DMS53 (cell line): ENCODE measurements at places on chromosomes 13 and 19.

DNA sequence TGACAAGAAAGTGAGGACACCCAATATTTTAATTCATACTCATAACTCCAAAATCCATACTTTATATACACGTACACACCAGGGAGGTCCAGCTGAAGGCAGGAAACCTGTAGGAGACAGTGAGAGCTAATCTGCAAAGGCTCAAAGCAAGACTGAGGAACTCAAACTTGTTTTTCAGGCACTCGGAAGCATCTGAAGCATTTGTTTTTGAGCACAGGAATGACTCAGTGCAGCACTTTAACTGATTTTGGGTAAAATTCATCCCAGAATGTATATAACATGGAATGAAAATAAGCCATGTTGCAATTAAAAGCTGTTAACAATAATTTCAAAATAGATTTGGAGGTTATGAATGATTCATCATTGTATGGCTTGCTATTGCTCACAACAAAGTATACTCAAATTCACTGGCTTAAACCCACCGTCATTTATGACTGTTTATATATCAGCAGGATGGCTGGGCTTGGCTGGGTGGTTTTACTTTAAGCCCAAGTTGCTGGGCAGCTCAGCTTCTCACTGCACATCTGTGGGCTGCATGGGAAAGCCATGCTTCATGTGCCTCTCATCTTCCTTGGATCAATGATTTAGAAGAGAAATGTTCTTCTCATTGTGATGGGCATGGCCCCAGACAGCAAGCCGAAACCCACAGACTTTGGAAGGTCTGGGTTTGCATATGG lies 177.0 kb downstream of the RFC3 start:
- DNase-seq: no peak

GRCh38 chr19:49595819-49596404 lies 4.9 kb downstream of the PRR12 start:
- no peak for DNase-seq

DNA sequence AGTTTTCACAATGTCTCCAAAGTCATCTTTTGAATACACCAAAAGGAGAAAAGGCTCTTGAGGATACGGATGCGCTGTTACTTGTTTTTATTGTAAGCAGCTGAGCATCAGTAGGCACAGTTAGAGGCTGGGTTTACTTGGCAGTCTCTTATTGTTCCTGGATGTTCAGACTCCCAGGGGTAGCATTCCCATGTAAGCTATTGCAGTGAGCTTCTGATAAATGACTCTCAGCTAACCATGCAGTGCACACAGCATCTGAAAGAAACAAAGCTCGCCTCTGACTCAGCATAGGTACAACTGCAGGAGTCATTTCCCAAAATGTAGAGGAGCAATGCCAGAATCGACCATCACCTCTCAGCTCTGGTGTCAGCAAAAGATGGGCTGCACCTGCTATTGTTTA lies 84.8 kb downstream of the DCT start:
- DNase-seq: no peak

- peak; percentile 91 for DNase-seq
Observed at GRCh38 chr19:14073261-14073924, 807 bp downstream of the MISP3 start.

- DNase-seq: peak; percentile 36
Observed at GRCh38 chr13:59691501-59692066, 472.1 kb downstream of the DIAPH3 start.

DNA sequence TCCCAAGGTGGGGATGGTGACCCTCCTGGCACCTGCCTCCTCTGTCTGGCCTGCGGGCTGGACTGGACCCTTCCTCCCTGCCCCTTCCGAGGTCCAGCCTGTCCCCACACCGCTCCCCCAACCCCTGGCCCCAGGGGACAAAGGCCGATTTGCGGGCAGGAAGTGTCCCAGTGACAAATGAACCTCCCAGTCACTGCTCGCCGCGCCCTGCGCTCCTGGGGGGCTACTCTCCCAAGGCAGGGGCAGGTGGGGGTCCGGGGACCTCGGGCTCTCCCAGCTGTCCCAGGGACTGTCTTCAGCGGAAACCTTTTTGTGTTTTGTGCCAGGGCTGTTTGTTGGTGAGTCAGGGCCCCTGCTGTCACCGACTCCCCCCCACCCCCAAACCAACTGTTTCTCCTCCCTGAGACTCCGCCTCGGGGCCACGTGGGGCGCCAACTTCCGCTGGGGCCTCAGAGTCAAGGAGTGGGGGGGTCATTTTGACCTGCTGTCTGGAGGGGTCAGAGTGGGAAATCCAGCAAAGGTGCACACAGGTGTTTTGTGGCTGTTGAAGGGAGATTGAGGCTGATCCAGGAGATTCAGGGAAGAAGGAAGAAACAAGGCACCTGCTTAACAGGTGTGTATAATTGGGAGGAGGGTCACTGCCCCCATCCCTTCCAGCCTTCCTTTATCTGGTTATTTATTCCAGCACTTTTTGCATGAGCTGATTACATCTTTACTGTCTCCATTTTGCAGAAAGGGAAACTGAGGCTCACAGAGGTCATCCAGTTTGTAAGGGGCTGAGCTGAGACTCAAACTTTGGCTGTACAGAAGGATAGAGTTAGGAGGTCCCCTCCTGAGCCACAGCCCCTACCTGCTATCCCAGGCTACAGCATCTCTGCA lies 831 bp downstream of the PGPEP1 start:
- peak; percentile 70 for DNase-seq

DNA sequence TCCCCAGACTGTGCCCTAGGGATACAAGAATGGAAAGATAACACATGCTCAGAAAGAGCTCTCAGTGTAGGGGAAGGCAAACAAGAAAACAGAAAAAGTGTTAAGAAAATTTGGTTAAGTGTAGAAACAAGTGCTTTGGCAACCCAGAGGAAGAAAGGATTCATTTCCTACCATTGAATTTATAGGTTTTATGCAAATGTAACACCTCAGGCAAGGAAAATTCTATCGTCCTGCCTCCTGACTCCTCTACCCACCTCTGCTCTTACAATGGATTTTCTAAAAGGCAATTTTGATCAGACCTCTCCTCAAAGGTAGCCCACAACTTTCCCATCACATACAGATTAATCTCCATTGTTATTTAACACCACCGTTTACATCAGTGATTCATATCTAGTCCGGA lies 298.7 kb downstream of the RFC3 start:
- no peak for DNase-seq

GRCh38 chr13:112056284-112056727 lies 10.6 kb upstream of the SOX1 start:
- DNase-seq: no peak

DNA sequence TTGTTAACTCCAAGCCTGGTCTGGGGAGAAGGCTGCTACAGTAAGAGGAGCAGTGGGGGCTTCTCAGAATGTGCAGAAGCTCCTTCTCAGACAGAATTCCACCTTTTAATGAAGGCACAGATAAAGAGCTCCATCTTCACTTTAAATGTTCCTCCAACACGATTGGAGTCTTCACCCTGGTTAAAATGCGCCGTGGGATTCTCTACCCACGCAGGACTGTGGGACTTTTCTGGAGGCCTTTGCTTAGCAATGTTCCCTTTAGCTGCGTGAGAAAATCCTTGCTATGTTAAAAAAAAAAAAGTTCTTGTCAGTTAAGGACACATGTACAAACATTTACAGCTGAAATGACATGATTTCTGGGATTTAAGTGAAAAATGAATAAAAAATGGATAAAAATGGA lies 546.3 kb downstream of the MYO16 start:
- DNase-seq: no peak
